ENCODE measurements at places on chromosomes 12 and 14.
A peak's percentile ranks its signal among the peaks of the same experiment; 100 is the strongest.

- DNase-seq: no peak
Measured at GRCh38 chr14:71856199-71856919, 75.9 kb upstream of the RGS6 start.

GRCh38 chr14:86168371-86168770 is 638.4 kb downstream of the FLRT2 start:
- no peak for DNase-seq

DNA sequence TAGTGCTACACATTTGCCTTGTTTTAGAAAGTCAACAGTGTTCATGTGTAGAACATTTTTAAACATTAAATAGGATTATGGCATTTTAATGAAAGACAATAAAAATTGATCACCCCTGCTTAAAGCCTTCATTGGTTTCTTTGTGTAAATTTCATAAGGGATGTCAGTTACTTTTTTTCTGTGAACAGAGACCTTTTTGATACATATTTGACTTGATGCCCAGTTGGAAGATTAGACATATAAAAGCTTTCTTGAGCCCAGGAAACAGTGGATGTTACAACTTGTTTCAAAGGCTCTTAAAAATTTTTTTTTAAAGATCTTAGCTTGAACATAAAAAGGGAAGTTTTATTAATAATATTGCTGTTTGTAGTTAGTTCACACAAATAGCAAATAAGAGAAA is 168.7 kb upstream of the PDZRN4 start:
- no peak for DNase-seq

GRCh38 chr14:50067723-50068495 is 48.5 kb downstream of the VCPKMT start:
- no peak for DNase-seq

- DNase-seq: no peak
Measured at GRCh38 chr12:118480235-118480634, 103.9 kb downstream of the SUDS3 start.

GRCh38 chr12:110641521-110641920 is 27.6 kb downstream of the TCTN1 start:
- DNase-seq: no peak

DNA sequence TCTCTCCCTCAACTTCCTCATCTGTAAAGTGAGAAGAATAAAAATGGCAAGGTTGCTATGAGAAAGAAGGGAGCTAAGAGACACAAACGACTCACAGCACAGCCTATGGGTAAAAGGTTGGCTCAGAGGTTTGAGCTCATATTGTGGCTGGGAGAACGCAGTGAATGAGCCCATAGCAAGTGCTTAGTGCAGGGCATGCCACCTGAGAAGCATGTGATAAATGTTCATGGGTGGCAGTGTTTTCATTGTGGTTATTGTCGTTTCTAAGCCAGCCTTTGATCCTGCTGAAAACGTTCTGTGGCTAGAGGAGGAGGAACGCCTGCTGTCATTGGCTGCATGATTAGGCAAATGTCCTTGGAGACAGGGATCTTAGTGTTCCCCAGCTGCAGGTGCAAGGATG is 150.4 kb downstream of the KSR2 start:
- DNase-seq: peak; percentile 72

DNA sequence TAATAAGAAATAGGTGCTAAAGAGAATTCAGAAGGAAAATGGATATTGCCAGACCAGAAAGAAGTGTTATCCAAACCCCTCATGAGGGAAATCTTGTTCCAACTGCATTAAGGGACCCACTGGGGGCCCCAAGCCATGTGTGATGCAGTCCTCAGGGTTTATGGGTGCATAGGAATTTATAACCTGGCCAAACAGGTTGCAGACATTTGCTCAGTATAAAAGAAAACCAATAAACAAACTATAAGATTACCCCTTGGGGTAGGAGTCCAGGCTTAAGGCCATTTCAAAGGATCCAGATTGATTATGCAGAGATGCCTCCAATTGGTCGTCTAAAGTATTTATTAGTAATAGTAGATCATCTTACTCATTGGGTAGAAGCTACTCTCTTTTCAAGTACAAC is 240.9 kb upstream of the DIO3 start:
- no peak for DNase-seq

DNA sequence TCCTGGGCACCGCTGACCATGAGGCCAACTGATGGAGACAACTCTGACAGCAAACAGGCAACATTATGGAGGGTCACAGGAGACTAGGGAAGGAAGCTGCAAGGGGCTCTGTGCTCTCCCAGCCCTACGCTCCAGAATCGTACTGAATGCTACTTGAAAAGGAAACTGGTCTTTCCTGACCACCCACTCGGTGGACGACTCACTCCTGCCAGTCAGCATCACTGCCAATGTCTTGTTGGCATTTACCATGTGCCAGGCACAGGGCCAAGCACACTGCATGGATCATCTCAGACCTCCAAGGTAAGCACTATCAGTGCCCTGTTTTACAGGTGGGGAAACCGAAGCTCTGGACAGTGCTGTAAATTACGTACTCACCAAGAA is 38.0 kb downstream of the CCDC85C start:
- DNase-seq: no peak

DNA sequence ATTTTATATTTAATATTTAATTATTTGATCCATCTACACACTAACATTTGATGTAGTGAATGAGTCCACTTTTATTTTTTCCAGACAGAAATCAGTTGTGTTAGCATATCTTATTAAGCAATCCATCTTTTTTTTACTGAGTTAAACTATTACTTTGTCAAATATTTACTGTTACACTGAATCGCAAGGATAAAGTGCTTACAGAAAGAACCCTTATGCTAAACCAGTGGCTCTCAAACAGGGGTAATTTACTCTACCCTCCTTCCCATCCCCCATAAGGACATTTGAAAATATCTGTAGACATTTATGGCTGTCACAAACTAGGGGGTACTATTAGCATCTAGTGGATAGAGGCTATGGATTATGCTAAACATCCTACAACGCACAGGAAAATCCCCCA is 508.2 kb downstream of the C12orf50 start:
- no peak for DNase-seq

DNA sequence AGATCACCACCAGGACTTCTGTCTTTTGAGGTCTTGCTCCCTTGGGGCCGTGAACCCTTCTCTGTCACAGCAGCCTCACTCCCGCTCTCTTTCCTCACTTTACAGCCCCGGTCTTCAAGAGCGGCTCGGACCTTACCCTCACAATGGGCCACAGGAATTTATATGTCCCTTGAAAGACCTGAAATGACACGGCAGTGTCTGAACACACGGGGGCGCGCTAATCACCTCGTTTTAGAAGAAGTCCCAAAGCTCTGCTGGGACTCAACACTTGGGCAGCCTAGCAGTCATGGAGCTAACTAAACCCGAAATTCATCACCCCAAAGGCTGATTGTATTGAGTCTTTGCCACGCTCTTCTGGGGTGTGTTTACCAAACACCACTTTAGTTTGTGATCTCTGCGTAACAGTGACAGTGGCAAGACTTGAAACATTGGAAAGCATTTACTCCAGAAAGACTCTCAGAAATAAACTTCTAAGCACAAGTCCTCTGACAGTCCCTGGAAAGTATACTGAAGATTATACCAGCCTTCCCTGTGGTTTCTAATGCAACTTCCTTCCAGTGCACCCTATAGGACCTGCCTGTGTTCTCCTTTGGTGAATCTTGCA is 29.0 kb downstream of the SERPINA11 start:
- DNase-seq: no peak

- no peak for DNase-seq
Measured at GRCh38 chr12:93020631-93021597, 91.8 kb upstream of the EEA1 start.

DNA sequence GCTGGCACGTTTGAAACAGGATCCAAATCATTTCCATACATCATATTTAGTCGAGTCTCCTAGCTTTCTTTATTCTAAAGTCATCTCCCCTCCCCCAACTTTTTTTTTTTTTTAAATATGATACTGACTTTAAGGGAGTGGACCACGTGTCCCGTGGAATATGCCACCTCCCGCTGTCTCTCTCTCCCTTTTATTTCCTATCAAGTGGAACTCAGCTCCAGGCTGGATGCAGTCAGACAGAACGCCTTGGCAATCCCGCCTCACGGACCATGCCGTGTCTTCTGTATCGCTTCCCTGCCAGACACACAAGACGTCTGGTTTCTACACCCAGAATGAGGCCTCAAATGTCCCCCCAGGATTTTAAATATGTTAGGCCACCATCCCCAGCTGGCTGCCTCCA is 21.2 kb downstream of the BCL7A start:
- no peak for DNase-seq

DNA sequence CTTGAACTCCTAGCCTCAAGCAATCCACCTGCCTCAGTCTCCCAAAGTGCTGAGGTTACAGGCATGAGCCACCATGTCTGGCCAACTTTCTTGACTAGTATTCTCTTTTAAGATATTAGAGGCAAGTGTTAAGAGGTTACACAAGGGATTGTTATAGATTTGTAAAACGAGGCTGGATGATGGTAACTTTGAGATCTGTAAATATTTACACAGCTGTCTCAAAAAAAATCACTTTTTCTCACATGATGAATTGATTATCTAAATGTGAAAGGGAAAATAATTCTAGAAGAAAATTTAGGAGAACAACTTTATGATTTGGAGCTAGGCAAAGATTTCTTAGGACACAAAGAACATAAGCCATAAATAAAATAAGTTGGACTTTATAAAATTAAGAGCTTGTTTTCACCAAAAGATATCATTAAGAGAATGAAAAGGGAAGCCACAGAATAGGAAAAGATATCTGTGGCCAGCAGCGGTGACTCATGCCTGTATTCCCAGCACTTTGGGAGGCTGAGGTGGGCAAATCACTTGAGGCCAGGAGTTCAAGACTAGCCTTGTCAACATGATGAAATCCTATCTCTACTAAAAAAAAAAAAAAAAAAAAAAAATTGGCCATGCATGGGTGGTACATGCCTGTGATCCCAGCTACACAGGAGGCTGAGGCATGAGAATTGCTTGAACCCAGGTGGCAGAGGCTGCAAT is 77.4 kb downstream of the BBS10 start:
- no peak for DNase-seq

- DNase-seq: peak; percentile 86
Measured at GRCh38 chr12:82596483-82596882, 90.2 kb upstream of the TMTC2 start.

- no peak for DNase-seq
Measured at GRCh38 chr12:92546635-92547348, 156.0 kb upstream of the PLEKHG7 start.

GRCh38 chr14:51008446-51008845 is 64.2 kb upstream of the PYGL start:
- no peak for DNase-seq

- DNase-seq: no peak
Measured at GRCh38 chr14:99562856-99563748, 40.9 kb downstream of the CCDC85C start.

GRCh38 chr12:57890191-57891115 is 43.9 kb upstream of the CTDSP2 start:
- DNase-seq: no peak

GRCh38 chr12:50057896-50058670 is 687 bp downstream of the ASIC1 start:
- no peak for DNase-seq

- no peak for DNase-seq
Measured at GRCh38 chr12:65147312-65147905, 22.0 kb upstream of the LEMD3 start.

- no peak for DNase-seq
Measured at GRCh38 chr14:87199381-87199780, 793.6 kb downstream of the GALC start.

Measured in NCI-H187 treated with DMSO at 0.1 percent for 48 hours (cell line).